ENCODE measurements at places on chromosomes 6 and 20.
A peak's percentile ranks its signal among the peaks of the same experiment; 100 is the strongest.

DNA sequence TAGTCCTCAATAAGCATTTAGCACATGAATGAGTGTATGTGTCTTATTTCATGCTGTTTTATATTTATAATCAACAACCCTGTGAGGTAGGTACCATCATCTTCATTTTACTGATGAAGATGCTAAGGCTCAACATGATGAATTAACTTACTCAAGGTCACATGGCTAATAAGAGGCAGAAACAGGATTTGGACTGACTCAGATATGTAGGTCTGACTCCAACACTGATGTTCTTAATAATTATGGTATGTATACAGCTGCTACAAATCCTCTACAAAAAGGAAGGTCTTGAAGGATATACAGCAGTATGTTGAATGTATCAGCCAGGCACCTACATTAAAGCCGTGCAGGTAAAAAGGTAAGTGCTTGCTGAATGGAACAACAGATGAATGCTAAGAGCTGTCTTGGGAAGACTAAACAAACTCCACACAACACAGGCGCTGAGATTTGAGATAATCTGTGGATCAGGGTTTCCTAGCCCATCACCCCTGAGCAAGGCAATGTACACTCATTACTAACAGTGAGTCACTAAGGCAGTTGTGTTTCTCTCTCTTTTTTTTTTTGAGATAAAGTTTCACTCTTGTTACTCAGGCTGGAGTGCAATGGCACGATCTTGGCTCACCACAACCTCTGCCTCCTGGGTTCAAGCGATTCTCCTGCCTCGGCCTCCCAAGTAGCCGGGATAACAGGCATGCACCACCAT lies 31.9 kb downstream of the TTI1 start:
- DNase-seq = peak; percentile 81

DNA sequence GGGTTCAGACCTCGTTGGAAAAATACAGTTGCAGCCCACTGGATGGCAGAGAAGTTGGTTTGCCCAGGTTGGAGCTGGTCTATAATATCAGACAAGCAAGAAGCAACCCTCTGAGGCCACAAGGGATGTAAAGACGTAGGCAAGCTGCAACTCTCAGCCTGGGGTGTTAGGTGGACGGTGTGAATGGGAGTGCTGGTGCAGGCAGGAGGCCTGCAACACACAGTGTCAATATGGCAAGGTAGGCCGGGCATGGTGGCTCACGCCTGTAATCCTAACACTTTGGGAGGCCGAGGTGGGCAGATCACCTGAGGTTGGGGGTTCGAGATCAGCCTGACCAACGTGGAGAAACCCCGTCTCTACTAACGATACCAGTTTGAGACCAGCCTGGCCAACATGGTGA lies 10.5 kb downstream of the VPS16 start:
- DNase-seq = no peak

- DNase-seq = peak; percentile 57
Observed at GRCh38 chr6:108661430-108661829, 100.7 kb downstream of the FOXO3 start.

DNA sequence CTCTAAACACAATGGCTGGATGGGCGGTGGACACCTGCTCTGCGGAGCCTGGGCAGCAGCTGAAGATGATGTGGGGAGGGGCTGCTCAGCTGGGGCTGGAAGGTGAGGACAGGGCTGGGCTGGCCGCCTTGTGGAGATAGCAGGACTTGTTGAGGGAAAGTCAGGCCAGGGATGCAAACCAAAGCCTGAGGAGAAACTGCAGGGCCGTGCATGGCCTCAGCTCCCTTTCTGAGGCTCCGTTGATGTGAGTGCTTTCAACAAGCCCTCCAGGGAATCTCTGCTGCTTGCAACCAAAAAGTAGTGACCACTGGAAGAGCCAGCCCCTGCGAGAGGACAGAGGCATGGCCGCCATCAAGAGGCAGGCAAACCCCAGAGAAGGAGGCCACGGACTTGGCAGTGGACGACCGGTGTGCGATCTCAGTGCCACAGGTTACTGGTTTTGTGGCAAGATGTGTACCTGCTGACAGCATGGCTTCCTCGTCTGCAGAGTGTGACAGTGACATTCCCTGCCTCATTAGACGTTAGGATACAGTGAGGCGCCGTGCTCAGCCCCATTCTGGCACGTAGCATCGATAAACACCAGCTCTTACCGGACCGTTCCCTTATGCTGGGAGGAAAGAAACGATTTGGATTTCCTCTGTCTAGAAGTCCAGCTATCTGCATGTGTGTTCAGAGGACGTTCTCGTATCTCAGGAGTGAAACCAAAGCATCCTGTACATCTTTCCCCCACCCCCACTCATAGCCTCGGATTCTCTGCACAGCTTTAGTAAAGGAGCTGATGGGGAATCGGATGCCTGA lies 37.9 kb downstream of the ERMARD start:
- no peak for DNase-seq

DNA sequence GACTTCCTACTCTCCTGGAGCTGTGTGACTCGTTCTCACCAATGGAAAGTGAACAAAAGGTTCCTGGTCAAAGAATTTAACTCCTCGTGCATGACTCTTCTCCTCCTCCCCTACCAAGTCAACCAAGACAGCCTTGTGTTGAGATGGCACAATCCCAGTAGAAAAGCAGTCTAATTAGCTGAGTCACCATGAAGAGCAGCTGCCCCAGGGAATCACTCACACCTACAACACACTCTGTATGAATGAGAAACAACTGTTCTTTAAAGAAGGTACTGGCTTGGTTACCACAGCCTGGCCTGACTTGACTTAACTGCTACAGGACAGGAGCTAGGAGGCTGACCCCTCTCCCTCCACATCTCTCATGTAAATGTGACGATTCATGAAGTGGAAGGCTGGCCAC lies 2.9 kb upstream of the HLA-DOB start:
- DNase-seq = peak; percentile 85

- DNase-seq = no peak
Observed at GRCh38 chr20:62977613-62978560, 25.4 kb downstream of the SLC17A9 start.

GRCh38 chr6:107657373-107657754 lies 166.7 kb downstream of the SCML4 start:
- no peak for DNase-seq

GRCh38 chr20:358891-359555 lies 12.1 kb downstream of the NRSN2 start:
- DNase-seq = peak; percentile 29

DNA sequence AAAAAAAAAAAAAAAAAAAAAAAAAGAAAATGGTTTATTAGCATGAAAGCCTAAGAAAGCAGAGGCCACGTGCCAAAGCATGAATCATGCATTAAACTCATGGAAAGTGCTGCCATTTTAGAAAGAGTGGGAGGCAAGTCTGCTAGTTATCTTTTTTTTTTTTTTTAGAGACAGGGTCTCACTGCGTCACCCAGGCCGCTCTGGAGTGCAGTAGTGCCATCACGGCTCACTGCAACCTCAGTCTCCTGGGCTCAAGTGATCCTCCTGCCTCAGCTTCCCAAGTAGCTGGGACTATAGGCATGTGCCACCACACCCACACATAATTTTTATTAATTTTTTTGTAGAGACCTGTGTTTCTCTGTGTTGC lies 5.2 kb downstream of the VWA7 start:
- DNase-seq = peak; percentile 50

DNA sequence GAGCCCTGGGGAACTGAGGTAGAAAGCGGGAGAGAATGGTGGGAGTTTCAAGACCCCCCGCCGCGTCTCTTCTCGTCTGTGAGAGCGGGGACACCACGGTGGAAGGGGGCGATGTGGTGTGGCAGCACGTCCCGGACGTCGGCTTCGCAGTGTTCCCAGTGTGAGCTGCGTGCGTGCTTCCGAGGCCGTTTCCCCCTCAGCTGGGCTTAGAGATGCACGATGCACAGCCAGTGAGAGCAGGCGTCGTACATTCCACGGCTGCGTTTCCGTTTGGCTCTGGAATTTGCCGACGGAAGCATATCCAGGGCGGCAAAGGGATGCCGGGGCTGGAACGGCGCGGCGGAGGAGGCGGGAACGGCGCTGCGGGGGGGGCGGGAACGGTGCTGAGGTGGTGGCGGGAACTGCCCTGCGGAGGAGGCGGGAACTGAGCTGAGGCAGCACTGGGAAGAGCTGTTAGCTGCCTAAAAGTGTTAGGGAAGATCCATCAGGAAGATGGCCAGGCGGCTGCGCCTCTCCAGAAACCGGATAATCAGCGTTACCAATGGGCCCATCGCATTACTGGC lies 37.7 kb downstream of the KIF25 start:
- DNase-seq = peak; percentile 85

DNA sequence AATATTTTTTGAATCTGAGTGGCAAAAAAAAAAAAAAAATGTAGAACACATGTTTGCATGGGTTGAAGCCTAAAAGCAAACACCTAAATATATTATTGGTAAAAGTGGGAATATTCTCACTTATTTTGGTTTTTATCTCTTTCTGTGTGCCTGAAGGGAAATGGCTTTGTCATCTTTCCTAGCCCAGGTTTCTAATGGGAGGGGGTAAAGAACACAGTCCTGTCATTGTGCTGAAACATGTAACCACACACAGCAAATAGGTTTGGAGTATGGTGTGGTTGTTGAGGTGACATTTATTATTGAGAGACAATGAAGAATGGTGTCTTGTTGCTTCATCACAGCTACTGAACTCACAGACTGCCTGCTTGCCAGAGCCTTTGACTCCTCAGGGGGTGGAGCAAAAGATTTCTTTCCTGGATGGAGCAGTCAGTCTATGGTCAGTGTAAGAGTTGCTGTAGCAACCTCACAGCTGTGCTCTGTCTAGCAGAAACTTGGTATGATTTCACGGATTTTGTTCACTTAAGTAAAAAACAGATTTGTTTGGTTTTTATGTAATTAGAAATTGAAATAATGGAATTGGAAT lies 70.2 kb downstream of the CEP57L1 start:
- DNase-seq = peak; percentile 58

GRCh38 chr6:2179950-2180349 lies 65.5 kb downstream of the GMDS start:
- DNase-seq = peak; percentile 34

DNA sequence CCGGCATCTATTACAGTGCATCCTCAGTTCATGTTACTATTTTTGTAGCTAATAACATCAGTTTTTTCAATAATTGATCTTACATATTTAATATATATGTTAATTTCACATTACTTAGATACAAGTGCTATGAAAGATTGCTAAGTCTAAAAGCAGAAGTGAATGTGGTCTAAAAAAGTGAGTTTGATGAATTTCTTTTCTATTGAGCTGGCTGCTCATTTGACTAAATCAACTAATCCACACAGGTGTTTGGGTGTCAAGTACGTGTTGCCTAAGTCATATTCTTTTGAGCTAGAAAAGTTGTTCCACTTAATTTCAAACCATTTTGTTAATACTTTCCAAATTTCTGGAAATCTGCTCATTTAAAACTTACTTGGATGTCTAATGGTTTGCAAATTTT lies 46.6 kb upstream of the EZR start:
- DNase-seq = no peak

DNA sequence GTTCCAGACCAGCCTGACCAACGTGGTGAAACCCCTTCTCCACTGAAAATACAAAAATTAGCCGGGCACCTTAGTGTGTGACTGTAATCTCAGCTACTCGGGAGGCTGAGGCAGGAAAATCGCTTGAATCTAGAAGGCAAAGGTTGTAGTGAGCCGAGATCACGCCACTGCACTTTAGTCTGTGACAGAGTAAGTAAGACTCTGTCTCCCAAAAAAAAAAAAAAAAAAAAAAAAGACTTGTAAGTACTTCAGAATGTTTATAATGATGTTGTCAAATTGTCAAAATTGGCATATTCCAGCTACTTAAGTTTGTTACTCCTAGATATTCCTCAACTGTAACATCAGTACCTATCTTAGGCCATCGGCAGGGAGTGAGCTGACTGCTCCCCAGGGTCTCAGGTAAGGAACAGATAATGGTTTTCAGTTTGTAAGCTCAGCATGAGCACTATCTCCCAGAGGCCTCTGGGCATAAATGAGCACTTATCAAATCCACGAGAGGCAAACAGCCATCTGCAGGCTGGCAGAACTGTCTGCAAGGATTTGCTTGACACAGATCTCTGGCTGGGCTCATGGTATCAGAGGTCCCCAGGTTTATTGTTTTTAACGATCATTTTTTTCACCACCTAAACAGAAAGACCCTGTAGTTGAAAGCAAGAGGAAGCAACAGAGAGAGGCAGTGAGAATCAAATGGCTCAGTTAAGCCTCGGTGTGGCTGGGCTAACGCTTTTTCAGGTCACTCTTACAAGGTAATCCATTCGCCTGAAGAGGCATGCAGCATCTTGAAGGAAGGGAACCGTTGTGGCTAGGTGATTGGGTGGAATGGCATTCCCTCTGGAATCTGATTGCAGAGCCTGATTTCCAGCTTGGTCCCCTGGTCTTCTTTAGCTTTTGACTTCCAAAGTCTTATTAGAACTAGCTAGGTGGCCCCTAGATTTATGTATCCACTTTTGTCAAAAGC lies 115.9 kb downstream of the LY86 start:
- DNase-seq = no peak

GRCh38 chr6:31702405-31702818 lies 712 bp downstream of the ABHD16A start:
- no peak for DNase-seq

DNA sequence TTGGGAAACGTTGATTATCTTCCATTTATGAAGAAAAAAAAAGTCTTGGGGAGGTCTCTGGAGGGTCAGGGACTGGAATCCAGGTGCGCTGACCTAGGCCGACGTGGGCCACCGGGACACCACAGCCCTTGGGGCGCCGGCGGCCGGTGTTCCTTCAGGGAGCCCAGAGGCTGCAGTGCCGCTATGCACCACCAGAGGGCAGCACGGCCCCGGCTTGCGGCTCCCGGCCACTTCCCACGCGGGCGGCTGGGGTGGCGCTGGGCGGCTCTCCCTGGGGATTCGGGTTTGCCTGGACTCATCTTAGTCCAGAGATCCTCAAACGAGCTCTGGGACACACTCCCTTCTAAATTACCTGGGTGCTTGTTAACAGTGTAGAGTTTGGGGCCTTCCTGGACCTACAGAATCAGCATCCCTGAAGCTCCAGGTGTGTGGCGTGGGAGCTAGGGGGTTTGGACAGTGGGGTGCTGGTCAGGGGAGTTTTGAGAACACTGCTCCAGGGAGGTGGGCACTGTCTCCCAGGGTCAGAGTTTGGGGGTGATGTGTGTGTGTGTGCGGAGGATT lies 23.0 kb upstream of the GTSF1L start:
- DNase-seq = peak; percentile 71

DNA sequence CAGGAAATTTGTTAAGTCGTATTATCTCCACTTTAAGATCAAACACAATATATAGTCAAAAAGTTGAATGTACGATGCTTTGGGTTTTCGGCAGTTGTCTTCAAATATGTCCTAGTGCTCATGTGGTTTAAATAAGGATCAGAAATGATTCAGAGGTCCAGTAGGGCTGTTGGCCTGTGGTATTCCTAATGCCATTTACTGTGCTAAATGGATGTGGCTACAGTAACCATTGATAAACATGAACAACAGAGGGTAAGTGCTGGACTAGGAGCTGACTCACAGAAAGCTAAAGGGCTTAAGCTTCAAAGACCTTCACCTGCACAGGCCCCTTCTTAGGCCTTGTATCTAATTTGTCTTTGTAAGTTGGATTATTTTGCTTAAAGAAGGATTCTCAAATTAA lies 80.5 kb upstream of the TPD52L1 start:
- DNase-seq = no peak
